Left renal pelvis (tissue), 4 donors: ENCODE measurements at places on chromosomes 16 and 17.

GRCh38 chr17:77369544-77369971 is 228.8 kb downstream of the SEC14L1 start:
- DNase-seq = no peak

GRCh38 chr16:66113223-66113622 is 253.3 kb upstream of the CDH5 start:
- no peak for DNase-seq

DNA sequence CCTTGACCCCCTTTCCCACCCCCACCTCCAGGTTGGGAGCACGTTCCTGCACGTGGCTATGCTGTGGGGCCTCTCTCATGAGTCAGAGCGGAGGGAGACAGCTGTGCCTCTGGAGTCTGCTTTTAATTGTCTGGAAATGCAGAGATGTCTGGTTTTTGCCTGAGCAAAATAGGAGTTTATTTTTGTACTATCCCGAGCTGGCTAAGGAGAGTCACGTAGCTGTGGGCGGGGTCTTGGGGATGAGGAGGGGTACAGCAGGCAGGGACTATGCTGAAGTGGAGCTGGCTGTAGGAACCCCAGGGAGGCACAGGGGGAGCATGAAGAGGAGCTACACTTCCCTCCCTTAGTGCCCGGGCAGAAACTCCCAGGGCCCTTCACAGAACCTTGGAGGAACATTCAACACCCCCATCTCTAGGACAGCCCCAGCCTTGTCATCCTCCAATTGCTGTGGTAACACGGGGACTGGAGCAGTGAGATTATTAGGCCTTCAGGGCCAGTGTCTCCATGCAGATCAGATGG is 44.7 kb upstream of the LGALS9 start:
- no peak for DNase-seq

DNA sequence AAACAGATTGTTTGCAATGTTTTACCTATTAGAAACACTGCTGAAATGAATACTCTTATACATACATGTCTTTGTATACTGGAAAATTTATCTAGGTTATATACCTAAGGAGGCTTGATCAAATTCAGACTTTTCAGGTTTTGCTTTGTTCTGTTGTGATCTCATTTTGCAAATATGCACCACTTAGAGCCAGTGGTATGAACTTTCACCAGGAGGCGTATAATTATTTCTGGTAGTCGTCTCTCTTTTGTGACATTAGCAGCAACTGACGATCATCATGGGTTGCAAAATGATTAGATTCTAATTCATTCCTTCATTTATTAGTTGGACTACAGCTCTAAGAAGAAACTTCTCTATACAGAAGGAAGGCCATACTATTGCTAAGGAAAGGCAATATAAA is 26.9 kb downstream of the AP1G1 start:
- no peak for DNase-seq

- no peak for DNase-seq
These were observed 4.6 kb downstream of the TERF2 start for GRCh38 chr16:69381231-69381630.

- no peak for DNase-seq
These were observed at the start of gene SLC13A2 for GRCh38 chr17:28473542-28473941. Gene SLC13A2 (plus strand): TSS chr17:28473644. CDS start chr17:28473713, 69 bp downstream.

DNA sequence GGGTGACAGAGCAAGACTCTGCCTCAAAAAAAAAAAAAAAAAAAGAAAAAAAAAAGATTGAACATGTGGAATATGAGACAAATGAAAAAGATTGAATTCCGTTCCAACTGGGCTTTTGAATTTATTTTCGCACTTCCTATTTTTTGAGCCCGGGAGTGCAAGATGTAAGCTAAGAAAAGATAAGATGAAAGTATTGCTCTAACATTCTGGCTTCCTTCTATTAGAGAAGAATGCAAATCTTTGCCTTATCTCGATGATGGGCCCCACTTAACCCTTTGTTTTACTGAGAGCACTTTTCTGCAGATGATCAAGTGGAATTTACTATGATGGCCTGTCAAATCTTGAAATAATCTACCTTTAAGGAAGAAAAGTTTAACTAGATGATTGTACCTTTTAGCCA is 96.3 kb downstream of the WWOX start:
- no peak for DNase-seq

- DNase-seq = no peak
These were observed 225.4 kb downstream of the IRF8 start for GRCh38 chr16:86124321-86124720.

- DNase-seq = no peak
These were observed 14.7 kb upstream of the MEOX1 start for GRCh38 chr17:43676471-43676870.

GRCh38 chr17:76887802-76888201 is 19.6 kb downstream of the MGAT5B start:
- DNase-seq = no peak

GRCh38 chr16:87314990-87315420 is 2.2 kb downstream of the C16orf95 start:
- no peak for DNase-seq

DNA sequence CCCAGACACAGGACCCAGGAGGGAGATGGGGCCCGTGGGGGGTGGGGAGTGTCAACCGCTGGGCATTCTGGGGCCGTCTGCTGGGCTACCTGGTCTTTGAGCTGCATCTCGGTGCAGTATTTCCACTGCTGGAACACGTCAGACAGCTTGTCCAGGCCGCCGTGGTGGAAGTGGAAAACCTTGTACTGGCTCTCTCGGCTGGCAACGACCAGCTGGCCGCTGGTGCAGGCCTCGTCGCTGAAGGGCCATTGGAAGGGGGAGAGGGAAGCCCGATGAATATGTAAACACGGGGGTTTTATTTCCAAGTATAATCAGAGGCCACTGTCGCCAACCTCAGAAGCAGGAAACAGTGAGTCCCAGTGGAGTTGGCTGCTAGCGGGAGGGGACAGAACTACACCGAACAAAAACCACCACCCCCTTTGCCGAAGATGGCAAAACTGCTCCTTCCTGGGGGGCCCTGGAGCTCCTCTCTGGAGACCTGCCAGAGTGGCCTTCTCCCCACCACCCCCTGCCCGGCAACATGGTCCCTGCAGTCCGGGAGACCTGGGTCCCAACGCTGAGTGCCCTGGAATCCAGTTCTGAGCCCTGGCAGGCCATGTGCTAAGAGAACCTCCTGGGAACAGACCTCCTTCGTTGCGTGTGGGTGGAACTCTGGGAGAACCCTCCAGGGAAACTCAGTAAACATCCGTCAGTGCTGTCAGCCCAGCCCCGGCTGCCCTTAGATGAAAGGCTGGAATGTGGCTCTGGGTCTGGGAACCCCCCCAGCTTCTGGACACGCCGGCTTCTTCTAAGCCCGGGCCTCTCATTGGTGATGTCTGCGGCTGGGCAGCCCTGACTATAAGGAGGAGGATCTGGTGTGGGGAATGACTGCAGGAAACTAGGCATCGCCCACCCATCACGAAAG is 84.1 kb downstream of the TBC1D16 start:
- peak; percentile 68 for DNase-seq

DNA sequence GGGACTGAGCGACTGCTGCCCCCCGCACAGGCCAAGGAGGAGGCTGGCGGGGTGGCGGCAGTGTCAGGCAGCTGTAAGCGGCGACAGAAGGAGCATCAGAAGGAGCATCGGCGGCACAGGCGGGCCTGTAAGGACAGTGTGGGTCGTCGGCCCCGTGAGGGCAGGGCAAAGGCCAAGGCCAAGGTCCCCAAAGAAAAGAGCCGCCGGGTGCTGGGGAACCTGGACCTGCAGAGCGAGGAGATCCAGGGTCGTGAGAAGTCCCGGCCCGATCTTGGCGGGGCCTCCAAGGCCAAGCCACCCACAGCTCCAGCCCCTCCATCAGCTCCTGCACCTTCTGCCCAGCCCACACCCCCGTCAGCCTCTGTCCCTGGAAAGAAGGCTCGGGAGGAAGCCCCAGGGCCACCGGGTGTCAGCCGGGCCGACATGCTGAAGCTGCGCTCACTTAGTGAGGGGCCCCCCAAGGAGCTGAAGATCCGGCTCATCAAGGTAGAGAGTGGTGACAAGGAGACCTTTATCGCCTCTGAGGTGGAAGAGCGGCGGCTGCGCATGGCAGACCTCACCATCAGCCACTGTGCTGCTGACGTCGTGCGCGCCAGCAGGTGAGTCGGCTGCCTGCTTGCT is 5.6 kb upstream of the TMEM88 start:
- DNase-seq = no peak

DNA sequence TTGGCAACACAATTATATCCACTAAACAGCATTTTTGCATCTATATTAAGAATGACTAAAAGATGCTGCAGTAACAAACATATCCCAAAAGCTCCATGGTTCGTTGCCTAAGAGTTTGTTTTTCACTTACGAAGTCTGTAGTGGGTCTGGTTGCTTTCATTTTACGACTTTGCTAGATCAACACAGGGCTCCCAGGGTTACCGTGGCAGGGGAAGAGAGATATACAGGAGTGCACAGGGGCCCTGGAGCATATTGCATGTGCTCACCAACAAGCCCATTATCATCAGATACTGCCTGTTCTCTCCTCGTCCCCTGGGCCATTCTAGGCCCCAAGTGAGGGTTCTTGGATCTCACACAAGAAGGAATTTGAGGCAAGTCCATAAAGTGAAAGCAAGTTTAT is 3.1 kb upstream of the MMP2 start:
- no peak for DNase-seq

GRCh38 chr16:82241469-82242052 is 71.5 kb upstream of the MPHOSPH6 start:
- DNase-seq = no peak

GRCh38 chr16:71623597-71623996 is 2.4 kb upstream of the MARVELD3 start:
- no peak for DNase-seq

GRCh38 chr17:19410875-19411620 is at the start of gene RNF112:
Gene RNF112 (plus strand): TSS chr17:19411232. CDS start chr17:19411409, 177 bp downstream.
- DNase-seq = no peak

GRCh38 chr17:17890773-17891759 is 54.3 kb upstream of the SREBF1 start:
- DNase-seq = no peak

DNA sequence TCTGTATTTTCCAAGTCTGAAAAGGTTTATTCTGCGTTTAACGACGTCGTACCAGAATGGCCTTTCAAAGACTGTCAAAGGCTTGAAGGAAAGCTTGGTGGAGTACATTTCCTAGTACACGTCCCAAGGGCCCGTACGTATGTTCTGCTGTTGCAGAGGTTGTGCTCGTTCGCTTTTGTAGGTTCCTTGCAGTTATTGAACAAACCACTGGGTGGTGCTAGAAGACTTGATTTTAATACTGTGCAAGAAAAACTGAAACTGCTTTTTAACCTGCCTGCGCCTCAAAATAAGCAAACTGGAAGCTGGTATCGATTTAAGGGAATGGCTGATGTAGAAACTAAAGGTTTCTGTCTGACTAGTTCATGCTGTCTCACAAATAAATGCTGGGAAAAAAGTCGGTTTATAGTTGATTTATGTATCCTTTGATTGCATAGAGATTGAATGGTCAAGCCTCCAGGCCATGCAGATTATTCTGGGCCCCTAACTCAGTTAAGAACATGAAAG is 54.6 kb downstream of the USP10 start:
- peak; percentile 80 for DNase-seq

- DNase-seq = no peak
These were observed 29.0 kb downstream of the KATNB1 start for GRCh38 chr16:57764341-57765159.
